ENCODE measurements at places on chromosomes 1 and 21.

DNA sequence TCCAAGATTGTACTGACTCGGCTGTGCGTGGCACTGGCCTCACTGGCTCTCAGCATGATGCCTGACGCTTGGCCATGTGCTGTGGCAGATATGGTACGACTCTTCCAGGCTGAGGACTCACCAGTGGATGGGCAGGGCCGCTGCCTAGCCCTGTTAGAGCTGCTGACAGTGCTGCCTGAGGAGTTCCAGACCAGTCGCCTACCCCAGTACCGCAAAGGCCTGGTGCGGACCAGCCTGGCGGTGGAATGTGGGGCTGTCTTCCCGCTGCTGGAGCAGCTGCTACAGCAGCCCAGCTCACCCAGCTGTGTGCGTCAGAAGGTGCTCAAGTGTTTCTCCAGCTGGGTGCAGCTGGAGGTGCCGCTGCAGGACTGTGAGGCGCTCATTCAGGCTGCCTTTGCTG, 2.9 kb downstream of the IPO13 start:
- no peak for DNase-seq

- no peak for DNase-seq
Observed at GRCh38 chr1:236021424-236022135, 43.3 kb downstream of the NID1 start.

- no peak for DNase-seq
Observed at GRCh38 chr1:207862241-207862787, 48.6 kb downstream of the CD34 start.

- no peak for DNase-seq
Observed at GRCh38 chr1:23102289-23102688, 66.4 kb downstream of the LUZP1 start.

DNA sequence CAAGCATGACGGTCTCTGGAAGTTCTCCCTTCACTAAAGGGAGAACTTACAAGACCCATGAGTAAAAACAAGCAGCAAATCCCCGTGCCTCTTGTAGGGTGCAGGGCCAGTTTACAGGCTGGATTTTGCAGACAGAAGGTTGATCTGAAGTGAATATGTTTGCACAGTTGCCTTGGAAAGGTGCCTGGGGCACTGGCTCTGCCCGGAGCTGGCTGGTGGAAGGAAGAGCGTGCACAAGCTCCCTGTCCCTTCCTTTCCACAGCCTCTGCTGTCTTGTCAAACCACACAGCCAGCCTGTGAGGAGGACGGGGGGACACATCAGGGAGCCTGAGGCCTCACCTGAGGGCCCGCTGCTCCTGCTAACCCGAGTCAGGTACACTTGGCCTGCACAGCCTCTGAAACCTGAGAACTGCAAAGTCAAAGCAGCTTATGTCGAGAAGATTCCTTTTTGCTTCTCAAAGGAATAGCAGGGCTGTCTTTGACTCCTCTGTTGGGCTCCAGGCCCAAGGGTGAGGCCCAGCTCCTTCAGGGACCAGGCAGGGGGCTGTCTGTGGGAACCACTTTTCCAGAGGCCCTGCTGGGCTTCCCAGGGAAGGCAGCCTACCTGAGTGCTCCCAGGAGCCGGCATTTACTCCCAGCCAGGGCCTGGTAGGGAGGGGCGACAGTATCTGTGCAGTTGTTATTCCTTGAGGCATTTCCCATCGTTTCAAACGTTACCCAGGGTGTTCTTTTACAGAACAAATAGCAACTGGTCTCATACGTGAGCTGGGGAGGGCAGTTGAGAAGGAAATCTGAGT, 251.5 kb downstream of the SIPA1L2 start:
- DNase-seq, result no peak

DNA sequence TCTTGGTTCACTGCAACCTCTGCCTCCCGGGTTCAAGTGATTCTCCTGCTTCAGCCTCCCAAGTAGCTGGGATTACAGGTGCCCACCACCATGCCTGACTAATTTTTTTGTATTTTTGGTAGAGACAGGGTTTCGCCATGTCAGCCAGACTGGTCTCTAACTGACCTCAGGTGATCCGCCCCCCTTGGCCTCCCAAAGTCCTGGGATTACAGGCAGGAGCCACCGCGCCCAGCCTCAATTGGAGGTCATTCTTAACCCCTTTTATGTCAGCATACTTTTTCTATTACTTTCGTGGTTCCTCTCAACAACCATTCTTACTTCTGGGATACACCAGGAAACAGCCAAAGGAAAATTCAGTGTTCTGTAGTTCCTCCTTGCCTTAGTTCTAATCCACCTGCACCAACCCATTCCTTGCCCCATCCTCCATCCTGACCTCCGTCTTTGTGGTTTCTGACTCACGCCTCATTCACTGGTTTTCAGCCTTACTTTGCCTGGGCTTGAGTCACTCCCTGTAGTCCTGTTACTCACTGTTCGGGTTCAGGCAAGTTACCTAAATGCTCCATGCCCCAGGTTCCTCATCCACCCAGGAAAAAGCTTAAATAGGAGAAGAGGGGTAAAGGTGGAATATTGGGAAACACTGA, 12.9 kb upstream of the BCL10 start:
- no peak for DNase-seq

DNA sequence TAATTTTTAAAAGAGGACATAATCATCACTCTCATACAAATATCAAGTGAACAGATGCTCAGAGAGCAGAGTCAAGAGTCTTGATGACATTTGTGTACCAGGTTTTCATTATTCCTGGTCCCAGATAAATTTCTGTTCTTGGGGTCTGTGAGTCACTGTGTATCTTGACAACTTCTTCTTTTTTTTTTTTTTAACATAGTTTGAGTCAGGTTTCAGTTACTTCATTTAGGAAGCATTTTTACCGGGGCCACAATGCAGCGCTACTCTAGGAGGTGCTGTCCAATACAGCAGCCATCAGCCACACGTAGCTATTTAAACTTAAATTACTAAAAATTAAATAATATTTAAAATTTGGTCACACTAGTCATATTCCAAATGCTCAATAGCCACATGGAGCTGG, 188.1 kb upstream of the SAMSN1 start:
- no peak for DNase-seq

DNA sequence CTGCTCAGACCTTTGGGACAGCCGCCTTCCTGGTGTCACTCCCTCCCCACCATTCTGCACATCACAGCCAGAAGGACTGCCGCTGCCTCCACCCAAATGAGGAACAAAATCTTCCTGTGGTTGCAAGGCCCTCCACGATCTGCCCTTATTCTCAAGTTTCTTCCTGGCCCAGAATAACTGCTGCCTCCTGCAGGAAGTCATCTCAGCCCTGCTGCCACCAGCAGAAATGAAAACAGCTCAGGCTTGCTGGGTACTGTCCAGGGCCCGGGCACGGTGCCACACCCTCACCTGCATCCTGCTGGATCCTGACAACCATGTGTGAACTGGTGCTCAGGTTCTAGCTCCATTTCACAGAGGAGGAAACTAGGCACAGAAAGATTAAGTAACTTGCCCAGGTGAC, 2.8 kb downstream of the CLDN19 start:
- DNase-seq, result no peak

- DNase-seq, result no peak
Observed at GRCh38 chr1:62230718-62231117, 36.1 kb downstream of the L1TD1 start.

GRCh38 chr1:1344655-1345361, 4.4 kb downstream of the DVL1 start:
- DNase-seq, result no peak

DNA sequence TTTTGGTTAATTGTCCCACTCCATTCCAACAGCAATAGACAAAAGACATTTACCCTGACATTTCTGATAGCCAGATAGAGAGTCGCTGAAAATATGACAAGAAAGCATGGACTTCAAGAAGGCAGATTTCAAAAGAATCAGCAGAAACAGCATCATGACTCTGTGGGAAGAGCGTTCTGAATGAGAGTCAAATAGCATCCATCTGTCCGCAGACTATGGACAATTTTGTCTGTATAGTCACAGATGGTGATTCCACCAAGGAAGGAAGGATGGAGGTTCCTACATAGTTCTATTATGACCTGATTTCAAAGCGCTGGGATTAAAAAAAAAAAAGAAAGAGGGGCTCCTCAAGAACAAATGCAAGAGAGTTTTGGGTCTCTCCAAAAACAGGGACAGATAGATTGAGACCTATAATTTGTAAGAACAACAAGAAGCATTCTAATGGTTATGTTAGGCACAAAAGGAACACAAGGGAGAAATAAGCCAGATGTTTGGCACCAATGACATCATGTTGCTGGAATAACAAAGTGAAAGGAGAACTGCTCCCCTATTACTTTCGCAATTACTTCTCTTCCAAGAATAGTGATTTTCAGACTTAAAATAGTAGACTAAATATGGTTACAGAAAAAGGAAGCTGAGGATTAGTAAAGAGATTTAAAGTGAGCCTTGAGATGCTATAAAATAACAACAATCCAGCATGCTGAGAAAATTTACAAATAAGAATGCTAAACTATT, 28.5 kb downstream of the NIBAN1 start:
- no peak for DNase-seq

Data from activated CD8-positive, alpha-beta memory T cell treated with anti-CD3 and anti-CD28 coated beads for 48 hours (primary cell).